ENCODE measurements at places on chromosomes 16 and 17.
A peak's percentile ranks its signal among the peaks of the same experiment; 100 is the strongest.

DNA sequence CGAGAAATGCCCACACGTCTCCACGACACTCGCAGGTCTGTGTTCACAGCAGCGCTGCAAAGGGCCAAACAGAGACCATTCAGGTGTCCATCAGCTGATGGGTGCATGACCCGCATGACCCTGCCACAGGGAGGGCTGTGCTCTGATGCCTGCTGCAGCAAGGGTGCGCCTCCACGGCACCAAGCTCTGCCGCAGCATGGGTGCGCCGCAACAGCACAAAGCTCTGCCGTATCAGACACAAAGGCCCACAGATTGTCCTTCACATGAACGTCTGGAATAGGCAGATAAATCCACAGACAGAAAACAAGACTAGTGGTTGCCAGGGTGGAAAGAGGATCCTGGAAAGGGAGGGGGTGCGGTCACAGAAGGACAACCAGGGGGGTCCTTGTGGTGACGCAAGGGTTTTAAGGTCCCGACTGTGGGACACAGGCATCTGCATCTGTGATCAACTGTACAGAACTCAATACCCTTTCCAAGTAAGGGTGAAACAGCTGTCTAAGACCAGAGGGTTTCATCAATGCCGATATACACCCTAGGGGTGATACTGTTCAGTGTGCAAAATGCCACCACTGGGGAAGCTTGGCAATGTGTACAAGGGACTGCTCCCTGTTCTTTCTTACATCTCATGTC is 121.0 kb downstream of the ANKRD11 start:
- no peak for DNase-seq

DNA sequence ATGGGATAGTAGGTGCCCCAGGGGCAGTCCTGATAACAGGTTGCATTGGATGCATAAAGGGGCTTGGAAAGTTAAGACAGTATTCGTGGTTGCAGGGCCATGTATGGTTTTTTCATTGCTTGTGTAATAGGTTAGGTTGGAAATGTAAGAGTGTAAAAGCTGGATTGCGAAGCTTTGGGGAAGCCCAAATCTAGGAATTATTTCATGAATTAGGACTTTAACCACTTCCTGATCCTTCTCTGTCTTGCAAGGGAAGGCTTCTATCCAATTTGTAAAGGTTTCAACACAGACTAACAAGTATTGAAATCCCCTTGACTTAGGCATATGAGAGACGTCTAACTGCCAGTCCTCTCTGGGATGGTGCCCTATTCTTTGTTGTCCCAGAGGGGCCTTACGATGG is 7.8 kb upstream of the CCL17 start:
- DNase-seq: no peak

GRCh38 chr16:67886387-67886786 is 1.7 kb downstream of the NRN1L start:
- DNase-seq: peak; percentile 63

DNA sequence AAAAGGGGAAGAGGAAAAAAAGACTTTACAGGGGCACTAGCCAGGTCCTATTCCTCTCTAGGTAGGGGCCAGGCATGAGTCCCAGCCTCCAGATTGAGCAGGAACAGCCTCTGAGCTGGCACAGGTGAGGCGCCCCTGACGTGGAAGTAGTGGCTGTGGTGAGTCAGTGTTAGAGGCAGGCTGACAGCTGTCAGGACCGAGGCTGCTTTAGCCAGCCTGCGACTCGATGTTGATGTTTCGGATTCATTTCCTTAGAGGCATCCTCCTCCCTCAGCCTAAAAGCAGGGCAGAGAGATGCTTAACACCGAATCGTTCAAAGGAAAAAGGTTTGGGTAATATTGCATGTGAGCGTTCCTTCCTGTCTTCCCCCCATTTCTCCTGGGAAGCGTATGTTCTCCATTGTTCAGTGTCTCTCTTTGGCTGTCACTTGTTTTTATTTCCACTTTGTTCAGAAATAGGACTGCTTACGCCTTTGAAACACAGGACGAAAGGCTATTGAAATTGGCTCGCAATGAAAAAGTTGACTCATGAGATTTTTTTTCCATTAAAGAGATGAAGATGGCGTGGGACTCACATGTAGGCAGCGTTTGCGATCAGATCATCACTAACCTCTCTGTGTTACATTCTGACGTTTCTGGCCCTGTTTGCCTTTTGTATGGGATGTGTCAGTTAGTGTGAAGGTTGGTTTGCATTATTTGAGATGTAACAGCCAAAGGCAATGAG is 1.3 kb downstream of the KIAA0513 start:
- no peak for DNase-seq

- no peak for DNase-seq
Observed at GRCh38 chr17:37699285-37699973, 45.4 kb downstream of the HNF1B start.

DNA sequence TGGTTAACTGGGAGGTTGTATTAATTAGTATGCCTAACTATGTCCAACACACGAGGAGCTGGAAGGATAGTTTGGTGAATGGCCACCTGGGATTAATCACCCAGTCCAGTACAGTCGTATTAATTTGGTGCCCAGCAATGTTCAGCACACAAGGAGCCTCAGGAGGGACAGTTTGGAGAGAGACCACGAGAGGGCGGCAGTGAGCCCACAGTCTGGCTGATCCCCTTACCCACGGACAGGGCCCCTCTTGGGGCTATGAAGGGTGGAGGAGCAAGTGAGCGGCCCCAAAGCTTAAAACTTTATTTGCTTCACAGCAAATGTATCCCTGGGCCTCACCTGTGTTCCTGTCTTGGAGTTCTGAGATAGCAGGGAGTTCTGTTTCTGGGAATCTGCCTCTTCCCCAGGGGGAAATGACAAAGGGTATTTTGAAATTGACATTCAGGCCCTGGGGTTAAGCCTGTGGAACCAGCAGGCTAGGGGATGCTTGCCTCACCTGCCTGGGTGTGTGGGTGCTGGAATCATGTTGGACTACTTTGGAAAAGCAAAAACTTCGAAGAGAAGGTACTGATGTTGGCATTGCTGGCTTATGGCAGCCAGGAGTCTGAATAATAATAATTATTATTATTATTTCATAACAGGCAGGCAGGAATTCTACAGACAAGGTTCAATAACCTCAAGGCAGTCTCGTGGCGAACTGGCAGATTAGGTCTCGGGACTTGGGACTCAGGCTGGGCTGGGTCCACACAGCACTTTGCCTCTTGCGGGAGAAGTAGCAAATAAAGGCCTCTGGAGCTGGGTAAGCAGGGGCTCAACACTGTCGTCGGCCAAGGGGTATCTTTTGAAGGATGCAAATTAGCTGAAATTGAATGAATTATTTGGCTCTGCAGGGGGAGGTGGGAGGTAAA is 227.6 kb upstream of the ASIC2 start:
- peak; percentile 51 for DNase-seq

DNA sequence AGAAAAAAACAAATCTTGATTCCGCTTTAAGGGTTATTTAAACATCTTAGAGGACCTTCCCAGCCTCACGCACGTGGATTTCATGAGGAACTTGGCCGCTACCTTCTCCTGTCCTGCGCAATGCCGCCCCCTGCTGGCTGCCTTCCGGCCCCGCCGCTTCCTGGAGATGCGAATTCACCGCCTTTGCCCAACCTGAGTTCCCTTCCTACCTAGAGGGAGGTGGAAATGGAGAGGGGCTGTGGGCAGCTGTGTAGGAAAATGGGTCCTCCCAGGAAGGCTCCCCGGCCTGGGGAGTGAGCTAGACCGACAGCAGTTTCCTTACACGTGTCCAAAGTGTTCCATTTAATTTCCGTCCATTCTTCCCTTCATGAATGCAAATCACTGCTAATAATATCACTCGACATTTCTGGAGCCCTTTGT is 1.0 kb upstream of the ABCC12 start:
- DNase-seq: peak; percentile 91

- DNase-seq: no peak
Observed at GRCh38 chr17:17946093-17946492, 26.1 kb downstream of the TOM1L2 start.

Data from lower lobe of right lung (tissue), 2 donors.